Stomach (tissue), 19 donors: ENCODE measurements at places on chromosomes 7 and 10.

- H3K36me3 ChIP-seq, result no peaks in the 10 kb centered on the region
- H3K4me1 ChIP-seq, result no peaks in the 10 kb centered on the region
These were observed 49.6 kb downstream of the MAGI2 start for GRCh38 chr7:79403879-79404278.

GRCh38 chr10:120541984-120542383, 85.0 kb downstream of the PLPP4 start:
- no peaks in the 10 kb centered on the region for H3K4me1 ChIP-seq
- no peaks in the 10 kb centered on the region for H3K27me3 ChIP-seq
- H3K36me3 ChIP-seq, result no peaks in the 10 kb centered on the region
- H3K4me3 ChIP-seq, result no peak overlapping the region
- no peak overlapping the region for H3K27ac ChIP-seq
- DNase-seq, result no peak

- no peak overlapping the region for H3K27ac ChIP-seq
- H3K4me1 ChIP-seq, result peaks cover 10% of the 10 kb centered on the region
- H3K27me3 ChIP-seq, result no peaks in the 10 kb centered on the region
These were observed 46.4 kb downstream of the ELFN1 start for GRCh38 chr7:1716263-1717094.

DNA sequence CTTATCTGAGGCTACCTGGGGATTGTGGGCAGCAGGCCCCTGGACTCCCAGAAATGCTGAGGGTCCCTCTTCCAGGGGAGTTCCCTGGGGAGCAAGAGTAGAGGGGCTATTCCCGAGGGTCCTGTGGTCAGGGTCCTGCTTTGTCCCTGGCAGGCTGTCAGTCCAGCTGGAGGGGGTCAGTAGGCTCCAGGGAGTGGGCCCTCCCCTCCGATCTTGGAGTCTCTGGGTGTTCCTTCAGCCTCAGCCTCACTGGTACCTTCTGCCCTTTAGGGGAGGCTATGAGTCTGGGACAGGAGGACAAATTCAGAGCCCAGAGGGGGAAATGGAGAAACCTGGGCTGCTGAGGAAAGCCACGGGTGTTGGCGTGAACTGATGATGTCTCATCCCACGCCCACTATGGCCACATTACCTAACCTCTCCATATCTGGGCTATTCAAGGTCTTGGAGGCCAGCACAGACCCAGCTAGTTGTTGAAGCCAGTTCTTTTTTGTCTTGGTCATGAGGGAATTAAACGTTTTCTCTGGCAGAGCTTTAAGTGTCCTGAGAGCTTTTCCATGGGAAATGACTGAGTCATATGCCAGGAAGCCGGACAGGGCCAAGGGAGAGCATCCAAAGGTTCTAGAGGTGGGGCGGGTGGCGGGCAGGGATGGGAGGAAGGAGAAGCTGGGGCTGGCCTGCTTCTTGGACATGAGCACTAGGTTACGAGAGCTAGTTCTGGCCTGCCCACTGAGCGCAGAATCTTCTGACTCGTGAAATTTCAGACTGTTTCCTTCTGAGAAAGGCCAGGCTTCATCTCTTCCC, 6.2 kb downstream of the CALHM2 start:
- DNase-seq, result no peak
- H3K4me3 ChIP-seq, result no peak overlapping the region
- peaks cover 68% of the 10 kb centered on the region for H3K4me1 ChIP-seq
- peaks cover 63% of the 10 kb centered on the region for H3K36me3 ChIP-seq
- H3K27me3 ChIP-seq, result no peaks in the 10 kb centered on the region

- no peak overlapping the region for H3K27ac ChIP-seq
- no peaks in the 10 kb centered on the region for H3K27me3 ChIP-seq
- no peak overlapping the region for H3K4me3 ChIP-seq
- H3K4me1 ChIP-seq, result no peaks in the 10 kb centered on the region
- no peaks in the 10 kb centered on the region for H3K36me3 ChIP-seq
These were observed 537.1 kb upstream of the POM121L12 start for GRCh38 chr7:52498366-52498765.

- no peaks in the 10 kb centered on the region for H3K36me3 ChIP-seq
- no peak overlapping the region for H3K4me3 ChIP-seq
- H3K27me3 ChIP-seq, result peaks cover 4% of the 10 kb centered on the region
- DNase-seq, result peak; percentile 35
- H3K27ac ChIP-seq, result no peak overlapping the region
- peaks cover 8% of the 10 kb centered on the region for H3K4me1 ChIP-seq
These were observed 4.1 kb downstream of the ARMC3 start for GRCh38 chr10:22931948-22932347.

GRCh38 chr7:74149603-74150002, 24.6 kb upstream of the EIF4H start:
- no peaks in the 10 kb centered on the region for H3K4me1 ChIP-seq
- H3K36me3 ChIP-seq, result no peaks in the 10 kb centered on the region
- no peak overlapping the region for H3K4me3 ChIP-seq
- no peaks in the 10 kb centered on the region for H3K27me3 ChIP-seq
- no peak for DNase-seq
- no peak overlapping the region for H3K27ac ChIP-seq

DNA sequence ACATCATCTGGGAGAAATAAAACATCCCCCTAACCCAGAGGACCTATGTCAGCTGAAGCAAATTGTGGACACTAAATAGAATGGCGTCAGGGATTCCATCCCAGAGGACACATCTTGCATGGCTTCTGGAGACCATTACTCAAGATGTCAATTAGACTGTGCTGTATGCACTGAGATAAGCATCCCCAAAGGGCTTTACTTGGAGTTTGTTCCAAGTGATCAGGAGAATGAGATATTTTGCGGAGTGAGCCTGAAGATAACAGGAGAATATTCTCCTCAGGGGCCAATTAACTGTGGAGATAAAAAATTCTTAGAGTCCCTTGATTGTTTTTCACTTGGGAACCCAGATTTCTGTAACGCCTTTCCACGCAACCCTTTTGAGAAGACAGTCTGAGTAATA, 4.5 kb upstream of the OR2AE1 start:
- DNase-seq, result no peak
- H3K36me3 ChIP-seq, result no peaks in the 10 kb centered on the region
- no peaks in the 10 kb centered on the region for H3K27me3 ChIP-seq
- H3K4me3 ChIP-seq, result no peak overlapping the region
- no peaks in the 10 kb centered on the region for H3K4me1 ChIP-seq

- H3K27ac ChIP-seq, result peak overlapping the region; percentile 77
- no peaks in the 10 kb centered on the region for H3K27me3 ChIP-seq
- H3K4me1 ChIP-seq, result peaks cover 25% of the 10 kb centered on the region
- H3K36me3 ChIP-seq, result no peaks in the 10 kb centered on the region
- DNase-seq, result no peak
- H3K4me3 ChIP-seq, result peak overlapping the region; percentile 29
These were observed 78.0 kb downstream of the MKI67 start for GRCh38 chr10:128047991-128048818.
